BE2C (cell line): ENCODE measurements at places on chromosomes 13 and 19.

DNA sequence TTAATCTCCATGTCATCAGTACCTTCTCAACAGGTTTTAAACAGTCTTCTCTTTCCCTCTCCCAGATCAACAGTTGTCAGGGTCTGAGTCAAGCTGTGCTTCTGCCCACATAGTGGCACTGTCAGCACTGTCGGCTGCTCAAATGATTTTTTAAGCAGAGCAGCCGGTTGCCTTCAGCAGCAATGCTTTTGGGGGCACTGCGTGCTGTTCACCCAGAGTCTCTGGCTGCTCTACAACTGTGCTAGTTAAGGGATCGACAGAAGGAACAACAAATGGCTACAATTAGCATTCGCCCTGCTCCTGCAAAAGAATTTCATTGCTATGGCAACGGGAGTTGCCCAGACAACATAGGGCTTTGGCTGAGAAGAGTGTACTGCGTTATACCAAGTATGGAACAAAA lies 412.9 kb downstream of the DIAPH3 start:
- peak; percentile 34 for DNase-seq

- DNase-seq = no peak
Measured at GRCh38 chr19:8884416-8884815, 52.2 kb downstream of the MBD3L1 start.

GRCh38 chr13:99015606-99016490 lies 38.0 kb upstream of the DOCK9 start:
- DNase-seq = no peak

DNA sequence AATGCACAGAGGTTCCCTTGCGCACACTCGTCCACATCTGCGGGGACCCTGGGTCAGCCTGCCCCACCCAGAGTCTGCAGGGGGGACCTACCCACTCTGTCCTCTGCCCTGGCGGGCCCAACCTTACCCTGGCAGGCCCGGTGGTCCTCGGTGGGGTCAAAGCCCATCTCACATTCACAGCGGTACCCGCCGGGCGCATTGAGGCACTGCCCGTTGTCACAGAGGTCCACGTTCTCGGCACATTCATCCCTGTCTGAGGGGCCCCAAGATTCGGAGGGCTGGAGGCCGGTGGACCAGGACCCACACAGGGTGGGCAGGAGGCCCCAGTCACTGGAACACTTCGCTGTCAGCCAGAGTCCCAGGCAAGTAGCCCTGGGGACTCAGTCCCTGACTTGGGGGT lies 38.5 kb downstream of the FBN3 start:
- DNase-seq = no peak

GRCh38 chr13:37690361-37690760 lies 91.8 kb upstream of the POSTN start:
- DNase-seq = no peak

DNA sequence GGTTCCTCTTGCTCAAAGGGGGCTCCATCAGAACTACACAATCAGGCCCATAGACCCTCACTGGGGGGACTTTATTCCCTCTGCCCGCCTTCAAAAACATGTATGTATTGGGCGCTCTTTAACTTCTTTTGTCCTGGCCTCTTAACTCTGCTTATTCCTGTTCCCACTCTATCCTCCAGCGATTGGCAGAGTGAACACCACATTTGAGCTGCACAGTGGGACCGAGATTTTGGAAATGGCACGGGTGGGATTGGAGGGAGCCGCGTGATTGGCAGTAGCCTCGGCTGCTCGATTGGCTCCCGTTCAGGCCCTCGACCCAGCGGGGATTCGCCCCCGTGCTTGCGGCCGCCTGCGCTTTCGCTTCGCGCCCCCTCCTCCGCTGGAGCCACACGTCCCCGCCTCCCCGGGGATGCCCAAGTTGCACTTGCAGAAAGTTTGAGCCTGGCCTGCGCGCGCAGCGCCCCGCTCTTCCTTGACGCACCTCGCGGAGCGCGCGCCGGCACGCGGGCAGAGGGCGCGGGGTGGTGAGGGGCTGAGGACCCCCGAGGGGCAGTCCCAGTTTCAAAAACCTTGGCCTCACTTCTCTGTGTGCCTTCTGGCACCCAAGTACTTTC lies at the start of gene ZIC5:
ZIC5 (minus strand) TSS at position 192 of the 614 bp plus-strand sequence; CDS start at position 28, 164 bp downstream.
- no peak for DNase-seq

GRCh38 chr13:113458253-113459065 lies 5.2 kb upstream of the ADPRHL1 start:
- DNase-seq = peak; percentile 83

DNA sequence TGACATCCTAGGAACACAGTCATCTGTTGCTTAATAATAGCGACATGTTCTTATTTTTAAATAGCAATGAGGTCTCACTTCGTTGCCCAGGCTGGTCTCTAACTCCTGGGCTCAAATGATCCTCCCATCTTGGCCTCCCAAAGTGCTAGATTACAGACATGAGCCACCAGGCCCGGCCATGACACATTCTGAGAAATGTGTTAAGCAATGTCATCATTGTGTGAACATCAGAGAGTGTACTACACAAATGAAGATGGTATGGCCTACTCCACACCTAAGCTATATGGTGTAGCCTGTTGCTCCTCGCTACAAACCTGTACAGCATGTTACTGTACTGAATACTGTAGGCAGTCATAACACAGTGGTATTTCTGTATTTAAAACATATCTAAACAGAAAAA lies 24.6 kb upstream of the GARRE1 start:
- DNase-seq = no peak

DNA sequence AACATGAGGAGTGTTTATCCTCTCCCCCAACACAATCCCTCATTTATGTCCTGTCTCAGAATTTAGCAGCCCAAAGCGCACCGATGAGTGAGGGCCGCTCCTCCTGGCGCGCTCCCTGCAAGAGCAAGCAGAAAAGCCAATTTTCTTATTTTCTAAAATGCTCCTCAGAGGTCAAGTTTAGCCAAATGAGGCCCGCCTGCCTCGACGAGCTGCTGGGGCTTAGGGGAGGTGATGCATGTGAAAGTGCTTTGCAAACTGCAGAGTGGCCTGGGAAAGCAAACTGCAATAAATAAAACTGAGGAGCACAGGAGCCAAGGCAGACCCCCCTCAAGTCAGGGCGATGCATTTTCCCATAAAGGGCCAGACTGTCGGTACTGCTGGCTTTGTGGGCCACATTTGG lies 29.0 kb downstream of the CAPS start:
- DNase-seq = no peak

- no peak for DNase-seq
Measured at GRCh38 chr13:46542833-46543232, 10.1 kb upstream of the LRCH1 start.

DNA sequence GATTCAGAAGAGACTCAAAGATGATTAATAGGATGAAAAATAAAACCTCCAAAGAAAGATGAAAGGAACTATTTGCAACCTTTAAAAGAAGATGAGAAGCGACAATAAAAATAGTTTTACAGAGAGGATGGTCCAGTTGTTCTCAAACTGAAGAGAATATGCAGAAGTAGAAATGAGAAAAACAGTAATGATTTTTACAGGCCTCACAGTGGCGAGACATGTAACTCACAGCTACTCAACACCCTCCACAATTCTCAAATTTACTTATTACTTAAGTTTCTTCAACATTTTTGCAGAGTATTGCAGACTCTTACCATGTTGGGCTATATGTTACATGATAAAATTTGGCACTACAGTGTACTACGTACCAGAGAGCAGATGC lies 20.8 kb downstream of the NUFIP1 start:
- no peak for DNase-seq

GRCh38 chr19:39471756-39472536 lies 8.7 kb upstream of the TIMM50 start:
- DNase-seq = no peak

- DNase-seq = no peak
Measured at GRCh38 chr19:28726533-28727479, 486.1 kb downstream of the UQCRFS1 start.

- DNase-seq = no peak
Measured at GRCh38 chr13:46874006-46874405, 22.8 kb downstream of the HTR2A start.

- DNase-seq = no peak
Measured at GRCh38 chr19:43430976-43431375, 16.3 kb downstream of the TEX101 start.

DNA sequence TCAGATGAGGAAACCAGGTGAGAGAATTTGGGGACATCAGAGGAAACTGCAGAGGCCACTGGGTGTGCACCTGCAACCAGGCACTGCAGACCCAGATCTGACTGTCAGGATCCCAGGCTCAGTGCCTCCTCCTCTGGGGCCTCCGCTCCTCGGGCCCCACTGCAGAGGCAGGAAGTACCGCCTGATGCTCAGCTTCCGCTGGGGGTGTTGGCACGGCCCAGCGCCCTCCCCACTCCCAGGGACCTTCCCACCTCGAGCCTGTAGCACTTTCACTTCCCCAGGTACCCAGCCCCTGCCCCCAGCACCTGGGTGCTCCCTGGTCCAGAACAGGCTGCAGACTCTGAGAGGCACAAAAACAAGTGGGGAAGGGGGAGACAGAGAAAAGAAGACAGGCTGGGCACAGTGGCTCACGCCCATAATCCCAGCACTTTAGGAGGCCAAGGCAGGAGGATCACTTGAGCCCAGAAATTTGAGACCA lies 1.4 kb upstream of the CD37 start:
- DNase-seq = no peak

DNA sequence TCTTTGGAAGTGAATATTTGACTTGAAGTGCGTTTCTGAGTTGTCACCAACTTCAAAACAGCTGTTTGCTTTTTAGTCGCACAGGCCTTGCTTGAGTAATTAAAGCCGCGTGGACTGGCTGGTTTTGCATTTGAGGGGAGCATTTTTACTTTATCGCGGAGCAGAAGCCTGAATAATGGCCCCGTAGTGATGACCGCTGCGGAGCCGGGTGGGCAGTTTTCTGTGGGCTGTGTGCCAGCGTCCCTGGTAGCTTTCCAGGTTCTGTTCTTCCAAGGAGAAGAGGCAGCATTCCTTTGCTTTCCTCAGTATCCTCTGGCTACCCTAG lies 1.1 kb downstream of the NAA16 start:
- peak; percentile 64 for DNase-seq

DNA sequence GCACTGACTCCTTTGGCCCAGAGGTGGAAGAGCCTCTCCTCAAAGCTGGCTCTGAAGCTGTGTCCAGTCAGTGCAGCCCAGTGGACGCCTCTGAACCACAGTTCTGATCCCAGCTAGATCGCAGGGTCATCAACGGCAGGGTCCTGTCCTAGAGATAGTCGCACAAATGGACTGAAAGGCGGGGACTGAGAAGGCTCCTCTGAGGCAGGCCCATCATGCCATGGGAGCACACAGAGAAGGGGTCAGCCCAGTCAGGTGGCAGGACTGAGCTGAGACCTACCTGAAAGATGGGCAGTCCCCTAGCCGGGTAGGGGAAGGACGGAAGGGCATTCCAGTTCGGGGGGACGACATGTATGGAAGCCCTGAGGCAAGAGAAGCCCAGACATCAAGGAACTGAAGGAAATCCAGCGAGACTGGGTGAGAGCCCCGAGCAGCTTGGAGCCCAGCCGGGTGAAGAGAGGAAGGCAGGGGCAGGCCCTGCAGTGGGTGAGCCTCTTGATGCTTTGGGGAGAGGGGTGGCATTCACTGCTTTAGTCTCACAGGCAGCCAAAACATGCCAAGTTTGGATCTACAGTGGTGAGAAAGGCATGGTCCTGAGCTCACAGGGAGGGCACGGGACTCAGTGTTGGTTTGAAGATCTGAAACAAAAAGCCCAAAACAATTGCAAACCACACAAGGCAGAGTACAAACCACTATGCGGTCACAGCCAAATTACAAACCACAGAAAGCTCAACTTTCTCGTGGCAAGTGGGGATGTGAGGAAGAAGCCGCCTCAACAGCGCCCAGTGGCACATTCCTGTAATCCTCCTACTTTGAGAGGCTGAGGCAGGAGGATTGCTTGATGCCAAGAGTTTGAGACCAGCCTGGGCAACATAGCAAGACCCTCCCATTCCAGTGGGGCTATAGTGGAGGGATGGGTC lies 10.0 kb downstream of the CALM3 start:
- no peak for DNase-seq

- DNase-seq = no peak
Measured at GRCh38 chr19:2800506-2800905, 15.2 kb downstream of the THOP1 start.

DNA sequence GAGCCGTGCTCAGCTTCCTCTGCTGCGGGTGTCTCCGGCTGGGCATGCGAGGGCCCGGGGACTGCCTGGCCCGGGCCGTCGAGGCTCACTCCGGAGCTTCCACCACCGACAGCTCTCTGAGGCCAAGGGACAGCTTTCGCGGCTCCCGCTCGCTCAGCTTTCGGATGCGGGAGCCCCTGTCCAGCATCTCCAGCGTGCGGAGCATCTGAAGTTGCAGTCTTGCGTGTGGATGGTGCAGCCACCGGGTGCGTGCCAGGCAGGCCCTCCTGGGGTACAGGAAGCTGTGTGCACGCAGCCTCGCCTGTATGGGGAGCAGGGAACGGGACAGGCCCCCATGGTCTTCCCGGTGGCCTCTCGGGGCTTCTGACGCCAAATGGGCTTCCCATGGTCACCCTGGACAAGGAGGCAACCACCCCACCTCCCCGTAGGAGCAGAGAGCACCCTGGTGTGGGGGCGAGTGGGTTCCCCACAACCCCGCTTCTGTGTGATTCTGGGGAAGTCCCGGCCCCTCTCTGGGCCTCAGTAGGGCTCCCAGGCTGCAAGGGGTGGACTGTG lies 1.2 kb downstream of the S1PR4 start:
- DNase-seq = no peak

GRCh38 chr13:77595166-77595810 lies 59.8 kb downstream of the SCEL start:
- DNase-seq = peak; percentile 16

DNA sequence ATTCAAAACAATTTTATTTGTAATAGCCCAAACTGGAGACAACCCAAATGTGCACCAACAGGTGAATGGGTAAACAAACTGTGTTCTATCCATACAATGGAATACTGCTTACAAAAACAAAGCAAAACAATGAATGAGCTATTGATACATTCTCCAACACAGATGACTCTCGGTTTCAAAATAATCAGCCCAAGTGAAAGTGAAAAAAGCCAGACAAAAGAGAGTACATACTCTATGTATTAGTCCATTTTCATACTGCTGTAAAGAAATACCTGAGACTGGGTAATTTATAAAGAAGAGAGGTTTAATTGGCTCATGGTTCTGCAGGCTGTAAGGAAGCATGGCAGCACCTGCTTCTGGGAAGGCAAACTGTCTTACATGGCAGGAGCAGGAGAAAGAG lies 65.2 kb upstream of the LRCH1 start:
- DNase-seq = no peak

GRCh38 chr19:3809881-3810707 lies 23.9 kb upstream of the MATK start:
- no peak for DNase-seq

DNA sequence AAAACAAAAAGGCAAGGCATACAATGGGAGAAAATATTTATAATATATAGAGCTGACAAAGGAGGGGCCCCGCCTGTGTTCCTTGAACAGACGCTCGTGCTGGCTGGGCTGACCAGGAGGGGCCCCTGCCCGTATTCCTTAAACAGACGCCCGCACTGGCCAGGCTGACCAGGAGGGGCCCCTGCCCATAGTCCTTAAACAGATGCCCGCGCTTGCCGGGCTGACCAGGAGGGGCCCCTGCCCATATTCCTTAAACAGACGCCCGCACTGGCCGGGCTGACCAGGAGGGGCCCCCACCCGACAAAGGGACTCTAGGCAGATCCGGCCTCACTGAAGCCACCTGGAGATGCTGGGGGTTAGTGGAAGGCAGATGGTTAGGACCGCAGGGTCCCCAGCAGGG lies 9.3 kb downstream of the ADPRHL1 start:
- no peak for DNase-seq

- no peak for DNase-seq
Measured at GRCh38 chr13:33817513-33817900, 442 bp upstream of the RFC3 start.
